ENCODE measurements at places on chromosomes 4 and X.

DNA sequence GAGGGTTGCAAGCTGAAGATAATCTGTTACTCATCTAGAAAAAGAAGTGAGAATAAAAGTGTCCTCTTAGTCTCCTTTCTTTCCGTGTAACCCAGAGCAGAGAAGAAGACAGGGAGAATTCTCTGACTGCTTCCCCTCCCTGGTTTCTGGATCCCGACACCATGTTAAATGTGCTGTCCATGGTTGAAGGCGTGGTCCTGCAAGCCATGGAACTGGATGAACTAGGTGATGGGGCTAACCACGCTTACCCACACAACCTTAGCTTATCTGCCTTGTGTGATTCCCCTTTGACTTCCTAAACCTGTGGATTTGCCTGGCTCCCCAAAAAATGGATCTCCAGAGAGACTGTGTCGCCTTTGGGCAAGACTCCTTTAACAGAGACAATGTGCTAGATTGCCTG, 907.6 kb downstream of the FSTL5 start:
- DNase-seq: no peak

GRCh38 chr4:65535113-65535512, 135.2 kb downstream of the EPHA5 start:
- DNase-seq: no peak

GRCh38 chr4:152500800-152501434, 35.0 kb downstream of the FBXW7 start:
- peak; percentile 54 for DNase-seq

GRCh38 chr4:168843635-168844034, 166.4 kb downstream of the CBR4 start:
- DNase-seq: peak; percentile 48

GRCh38 chr4:16897991-16898827, at the start of gene LDB2:
TSS of gene LDB2 (minus strand) at chr4:16898645.
- DNase-seq: no peak

DNA sequence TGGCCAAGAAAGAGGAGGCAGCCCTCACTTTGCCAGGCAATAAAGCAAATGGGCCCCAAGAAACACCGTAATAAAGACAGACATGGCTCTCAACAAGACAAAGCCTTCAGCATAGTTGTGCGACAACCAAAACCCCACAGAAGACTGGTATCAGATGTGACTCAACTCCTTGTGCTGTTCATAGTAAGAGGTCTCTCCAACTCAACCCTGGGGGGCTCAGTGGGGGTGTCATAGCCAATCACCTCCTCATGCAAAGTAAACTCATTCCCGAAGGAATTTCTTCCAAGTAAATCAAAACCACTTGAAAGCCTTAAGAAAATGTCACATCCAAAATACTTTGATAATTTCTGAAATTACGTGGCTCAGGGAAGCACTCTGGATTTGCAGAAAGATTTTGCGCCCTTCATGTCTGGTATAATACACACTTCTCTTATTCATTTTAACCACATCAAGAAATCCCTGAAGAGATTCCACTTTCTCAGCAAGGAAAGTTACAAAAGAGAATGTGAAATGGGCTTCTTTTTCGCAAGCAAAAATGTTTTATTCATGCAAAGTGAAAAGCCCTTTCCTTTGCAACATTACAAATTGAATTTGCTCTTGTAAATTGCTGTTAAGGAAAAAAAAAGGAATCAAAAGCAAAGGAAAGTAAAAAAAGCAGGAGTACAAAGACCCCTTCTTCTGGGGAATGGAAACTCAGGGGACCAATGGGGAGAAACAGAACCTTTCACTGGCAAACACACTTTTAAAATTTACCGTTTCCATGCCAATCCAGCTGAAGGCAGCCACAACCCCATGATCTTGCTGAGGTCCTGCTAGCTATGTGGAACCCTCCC, 137.4 kb downstream of the NSUN7 start:
- DNase-seq: no peak

GRCh38 chr4:130233377-130234047, 1137.6 kb downstream of the C4orf33 start:
- no peak for DNase-seq

DNA sequence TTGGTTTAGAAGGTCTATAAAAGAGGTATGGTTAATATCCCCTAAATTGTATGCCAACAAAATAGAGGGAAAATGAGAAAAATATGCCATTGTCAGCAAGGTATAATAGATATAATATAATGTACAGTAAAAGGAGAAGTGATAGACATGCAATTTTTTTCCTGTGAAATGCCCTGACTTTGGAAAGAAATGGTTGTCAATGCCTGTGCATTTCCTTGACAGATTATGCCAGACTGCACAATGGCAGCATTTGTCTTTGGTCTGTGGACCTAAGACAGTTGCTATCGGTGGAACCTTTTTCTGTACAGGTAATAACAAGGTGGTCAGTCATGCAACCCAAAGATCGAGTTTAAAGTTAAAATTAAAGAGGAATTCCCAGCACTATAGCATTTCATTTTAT, 301.7 kb downstream of the CFAP299 start:
- DNase-seq: no peak

- no peak for DNase-seq
Observed at GRCh38 chr4:37224854-37225253, 19.7 kb upstream of the NWD2 start.

GRCh38 chr4:89108091-89108490, 3.2 kb upstream of the TIGD2 start:
- no peak for DNase-seq

DNA sequence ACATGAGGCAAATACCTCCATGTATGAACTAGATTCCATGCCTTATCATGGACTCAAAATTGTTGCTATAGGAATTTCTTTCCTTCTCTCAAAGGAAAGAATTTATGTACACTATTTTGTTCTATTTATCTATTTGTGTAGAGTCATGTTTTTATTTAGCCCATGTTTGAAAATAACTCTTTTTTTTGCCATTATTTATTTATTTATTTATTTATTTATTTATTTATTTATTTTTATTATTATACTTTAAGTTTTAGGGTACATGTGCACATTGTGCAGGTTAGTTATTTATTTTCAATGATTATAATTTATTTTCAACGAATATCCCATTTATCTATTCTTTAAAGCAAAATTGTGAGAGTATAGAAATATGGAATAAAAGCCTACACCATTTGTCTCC, 177.9 kb downstream of the MAGEE1 start:
- no peak for DNase-seq

- no peak for DNase-seq
Observed at GRCh38 chr4:130855533-130855932, 1759.6 kb downstream of the C4orf33 start.

DNA sequence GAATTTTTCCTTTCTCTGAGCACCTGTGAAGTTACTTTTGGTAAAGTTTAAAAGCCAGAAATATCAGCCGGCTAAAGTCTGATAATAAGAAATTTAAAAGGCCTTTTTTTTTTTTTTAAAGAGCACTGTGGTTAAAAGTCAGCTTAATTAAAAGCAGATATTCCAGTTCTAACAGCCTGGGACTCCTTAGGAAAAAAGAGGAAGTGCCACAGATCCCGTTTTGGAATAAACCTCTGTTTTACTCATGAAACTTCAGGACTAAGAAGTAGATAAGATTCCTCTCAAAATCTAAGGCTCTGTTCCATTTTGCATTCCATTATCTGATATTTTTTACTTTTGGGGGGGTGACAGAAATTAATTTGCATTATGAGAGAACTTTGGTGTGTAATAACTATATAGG, 37.8 kb downstream of the ABCB7 start:
- DNase-seq: no peak

- DNase-seq: no peak
Observed at GRCh38 chrX:72569786-72570185, 2.9 kb downstream of the HDAC8 start.

- DNase-seq: no peak
Observed at GRCh38 chr4:100848841-100849240, 331.0 kb upstream of the EMCN start.

GRCh38 chr4:83535520-83536361, at the start of gene GPAT3:
TSS of gene GPAT3 (plus strand) at chr4:83536108. CDS start at chr4:83536623, 515 bp downstream.
- DNase-seq: peak; percentile 22

- DNase-seq: no peak
Observed at GRCh38 chr4:84177831-84178542, 321.1 kb downstream of the NKX6-1 start.

DNA sequence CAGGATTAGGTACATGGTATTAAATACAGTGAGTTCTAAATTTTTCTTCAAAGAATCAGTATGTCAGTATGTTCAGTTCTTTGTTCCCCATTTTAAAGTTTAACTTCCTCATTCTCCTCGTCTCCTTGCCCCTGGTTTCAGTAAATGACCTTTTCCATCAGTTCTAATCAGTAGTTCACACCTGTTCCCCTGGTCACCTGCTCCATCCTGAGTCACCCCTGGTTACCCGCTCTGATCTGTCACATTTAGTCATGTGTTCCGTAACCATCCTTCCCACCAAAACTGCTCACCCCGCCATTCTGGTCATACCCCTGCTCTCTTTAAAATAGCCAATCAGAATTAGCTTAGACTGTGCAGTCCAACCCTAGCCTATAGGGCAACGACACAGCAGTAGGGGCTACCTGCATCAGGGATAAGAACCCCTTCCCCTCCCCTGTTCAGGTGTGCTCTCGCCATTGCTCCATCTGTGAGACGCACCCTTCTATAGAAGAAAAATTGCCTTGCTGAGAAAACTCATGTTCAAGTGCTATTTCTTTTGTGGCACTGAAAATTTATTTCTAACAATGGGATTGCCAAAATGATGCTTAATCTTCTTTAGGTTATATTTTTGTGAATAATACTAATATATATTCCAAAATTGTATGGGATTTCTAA, 181.3 kb downstream of the OR13H1 start:
- no peak for DNase-seq
